ENCODE measurements at places on chromosomes 16 and 17.

DNA sequence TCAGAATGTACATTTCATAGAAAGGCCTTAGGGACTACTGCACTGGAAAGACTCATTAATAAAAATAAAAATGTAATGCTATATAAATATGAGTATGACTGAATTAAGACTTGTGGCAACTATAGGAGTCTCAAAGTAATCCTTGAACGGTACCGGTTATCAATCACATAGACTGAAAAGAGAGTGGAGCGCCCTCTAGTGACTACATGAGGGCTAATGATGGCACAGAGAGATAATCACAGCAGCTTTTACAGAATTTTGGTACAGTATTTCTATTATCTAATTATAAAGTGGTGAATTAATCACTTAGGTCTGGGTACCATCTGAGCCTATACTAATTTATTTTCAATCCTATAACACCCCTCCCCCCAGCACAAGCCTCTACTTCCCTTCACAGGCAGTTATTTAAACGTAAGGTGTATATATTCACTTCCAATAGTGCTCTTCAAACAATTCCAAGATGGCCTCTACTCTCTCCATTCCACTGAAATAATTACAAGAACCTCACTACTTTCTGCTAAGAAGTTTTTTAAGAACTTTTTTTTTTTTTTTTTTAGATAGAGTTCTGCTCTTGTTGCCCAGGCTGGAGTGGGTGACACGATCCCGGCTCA is 40.7 kb upstream of the ANKFY1 start:
- no peak for DNase-seq

DNA sequence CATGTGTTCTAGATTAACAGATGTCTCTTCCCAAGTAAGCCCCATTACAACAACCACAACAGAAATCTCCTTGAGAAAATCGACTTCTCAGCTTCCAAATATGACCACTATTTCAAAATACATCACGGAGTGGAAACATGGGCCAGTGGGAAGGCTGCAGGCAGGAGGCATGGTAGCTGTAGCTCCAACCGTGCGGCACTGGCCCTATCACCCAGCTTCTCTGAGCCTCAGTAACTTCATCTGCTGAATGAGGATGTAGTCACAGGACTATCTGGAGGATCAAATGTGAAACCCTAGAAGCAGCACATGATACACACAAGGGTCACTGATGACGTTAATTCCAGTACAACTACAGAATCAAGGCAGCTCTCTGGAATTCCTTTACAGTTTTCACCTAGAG is 112.2 kb downstream of the VPS53 start:
- DNase-seq, result no peak

DNA sequence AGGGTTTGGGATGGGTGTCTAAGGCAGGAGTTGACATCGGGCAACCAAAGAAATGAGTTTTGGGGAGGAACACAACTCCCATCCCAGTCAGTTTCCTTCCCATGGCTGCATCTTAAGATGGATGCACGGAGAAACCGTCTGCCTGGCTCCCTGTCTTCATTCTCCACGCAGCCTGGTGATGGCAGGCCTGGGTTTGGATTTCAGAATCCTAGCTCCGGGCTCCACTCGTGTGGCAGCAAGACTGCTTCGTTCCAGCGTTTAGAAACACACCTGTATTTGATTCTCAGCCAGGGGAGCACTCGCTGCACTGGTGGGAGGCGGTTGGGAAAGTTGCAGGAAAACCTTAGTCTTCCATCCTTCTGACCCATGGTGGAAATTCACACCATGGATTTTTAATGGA is 141.1 kb downstream of the RAB11FIP4 start:
- DNase-seq, result no peak

DNA sequence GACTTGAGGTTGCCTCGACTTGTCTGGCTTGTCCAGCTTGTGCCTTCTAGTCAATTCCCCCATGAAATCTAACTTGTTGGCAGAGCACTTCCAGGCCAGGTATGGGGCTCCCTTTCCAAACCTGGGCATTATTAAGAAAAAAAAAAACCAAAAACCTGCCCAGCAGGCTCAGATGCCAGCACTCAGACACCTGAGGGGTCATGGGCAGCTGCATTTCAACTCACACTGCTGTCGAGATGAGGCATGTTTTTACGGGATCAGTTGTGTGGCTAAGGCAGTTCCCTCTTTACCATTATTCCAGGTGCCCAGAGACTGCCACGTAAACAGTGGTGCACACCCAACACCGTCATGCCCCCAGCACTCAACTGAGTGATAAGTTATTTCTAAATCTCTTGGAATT is 17.8 kb downstream of the TMEM11 start:
- no peak for DNase-seq

- no peak for DNase-seq
These were observed 5.0 kb upstream of the PRSS54 start for GRCh38 chr16:58299757-58300349.

DNA sequence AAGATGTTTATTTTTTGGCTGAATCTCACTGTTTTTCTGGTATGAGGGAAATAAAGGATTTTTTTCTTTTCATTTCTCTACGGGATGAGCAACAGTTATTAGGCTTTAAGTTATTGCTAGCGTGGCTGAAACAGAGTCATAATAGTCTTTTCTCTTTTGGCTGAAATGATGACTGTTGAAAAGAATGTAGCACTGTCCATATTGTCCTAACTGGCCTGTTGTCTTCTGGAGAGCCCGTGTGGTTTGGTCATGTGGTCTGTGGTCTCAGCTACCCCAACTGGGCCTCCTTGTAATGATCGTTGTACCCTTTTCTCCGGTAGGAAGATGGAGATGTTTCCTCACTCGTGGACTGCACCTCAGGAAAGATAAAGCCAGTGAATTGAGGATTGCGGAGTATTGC is 36.6 kb downstream of the EPN2 start:
- no peak for DNase-seq

GRCh38 chr17:72430611-72431432 is 310.0 kb downstream of the SOX9 start:
- DNase-seq, result no peak

- DNase-seq, result no peak
These were observed 1.0 kb downstream of the EIF1 start for GRCh38 chr17:41689497-41690299.

DNA sequence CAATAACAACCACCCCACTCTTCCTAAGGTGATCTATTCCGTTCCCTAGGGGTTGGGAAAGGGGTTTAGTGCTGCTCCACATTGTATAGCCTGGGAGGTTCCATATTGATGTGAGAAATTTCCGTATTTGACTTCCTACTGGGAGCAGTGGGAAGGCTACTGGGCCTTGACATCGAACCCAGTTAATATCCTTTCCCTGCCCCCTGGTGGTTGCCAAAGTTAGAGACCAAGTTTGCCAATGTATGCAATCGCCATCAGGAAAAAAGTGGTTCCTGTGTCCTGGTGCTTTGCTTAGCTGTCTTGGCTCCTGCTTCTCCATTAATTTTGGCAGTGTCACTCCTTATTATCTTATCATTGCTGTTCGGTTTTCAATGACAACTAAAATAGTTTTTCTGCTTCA is 914.9 kb downstream of the KCNJ2 start:
- no peak for DNase-seq

GRCh38 chr17:3002538-3003295 is 60.7 kb downstream of the OR1D5 start:
- DNase-seq, result no peak

DNA sequence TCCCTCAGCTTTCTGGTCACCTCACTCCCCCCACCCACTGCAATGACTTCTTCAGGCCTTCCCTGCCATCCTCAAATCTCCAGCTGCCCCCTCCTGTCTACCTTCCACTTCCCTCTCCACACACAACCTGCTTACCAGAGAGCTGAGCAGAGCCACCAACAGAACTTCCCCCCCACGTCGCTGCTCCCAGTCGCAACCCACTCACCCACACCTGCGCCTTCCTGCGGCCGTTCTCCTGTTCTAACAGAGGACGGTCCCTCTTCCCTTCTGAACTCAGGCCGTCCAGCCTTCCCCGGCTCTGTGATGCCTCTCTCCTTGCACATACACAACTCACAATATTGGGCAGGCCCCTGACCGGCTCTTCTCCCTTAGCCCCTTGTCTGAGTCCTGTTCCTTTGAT is 13.6 kb upstream of the NLRC5 start:
- no peak for DNase-seq

DNA sequence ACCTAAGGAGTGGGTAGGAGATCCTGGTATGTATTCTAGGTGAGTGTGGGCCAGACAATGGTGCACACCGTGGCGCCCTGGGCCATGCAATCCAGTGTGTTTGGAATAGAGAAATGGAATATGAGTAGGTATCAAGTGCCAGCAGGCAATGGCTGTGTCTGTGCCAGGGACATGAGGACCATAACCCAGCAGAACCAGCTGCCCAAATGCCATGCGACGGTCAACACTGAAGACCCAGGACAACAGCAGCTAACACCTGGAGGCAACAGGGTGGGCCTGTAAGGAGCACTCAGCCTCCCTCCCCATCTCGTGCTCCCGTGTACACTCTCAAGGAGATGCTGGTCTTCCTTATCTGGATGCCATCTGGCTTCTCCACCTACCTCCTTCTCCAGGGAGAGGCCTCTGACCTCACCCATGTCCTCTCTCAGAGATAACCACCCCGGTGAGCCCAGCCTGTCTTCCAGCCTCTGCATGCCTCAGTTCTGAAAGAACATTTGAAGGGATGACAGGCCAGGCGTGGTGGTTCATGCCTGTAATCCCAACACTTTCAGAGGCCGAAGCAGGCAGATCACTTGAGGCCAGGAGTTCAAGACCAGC is 750 bp upstream of the GSDMB start:
- no peak for DNase-seq

- no peak for DNase-seq
These were observed 27.5 kb downstream of the MYBBP1A start for GRCh38 chr17:4527566-4528125.
